Mesangial cell (primary cell): ENCODE measurements at places on chromosomes 2 and 18. TPM values are rescaled to one million over a fixed set of nuclear protein-coding genes. Genes with fewer than 3 reads are reported as not detected.

Gene MALL
- 58.3 and 88.0 TPM in 2 replicates for total RNA-seq

Gene LMAN2L
- 13.1 and 16.3 TPM in 2 replicates for total RNA-seq

Gene ABCG8
- not detected in 2 replicates for total RNA-seq

Gene REG1A
- total RNA-seq: not detected in 2 replicates

Gene ALPG
- not detected in 2 replicates for total RNA-seq

Gene REG3A
- not detected in 2 replicates for total RNA-seq

Gene PELI1
- total RNA-seq: 10.9 and 19.3 TPM in 2 replicates

Gene ZC3H6
- total RNA-seq: 1.6 and 3.5 TPM in 2 replicates

Gene LYPD6B
- total RNA-seq: 0.16 and 1.5 TPM in 2 replicates

Gene CIDEA
- 1.3 TPM in 1 of 2 replicates, not detected in the other for total RNA-seq

Gene DSG1
- total RNA-seq: not detected in 2 replicates
